ENCODE measurements at places on chromosomes 7 and 10. TPM values are rescaled to one million over a fixed set of nuclear protein-coding genes. Genes with fewer than 3 reads are reported as not detected.

The SLC13A1 gene
- not detected for total RNA-seq

The DPP6 gene
- not detected for total RNA-seq

- DNase-seq, result no peak
Observed at GRCh38 chr10:16896993-16897392, 79.8 kb upstream of the RSU1 start.

DNA sequence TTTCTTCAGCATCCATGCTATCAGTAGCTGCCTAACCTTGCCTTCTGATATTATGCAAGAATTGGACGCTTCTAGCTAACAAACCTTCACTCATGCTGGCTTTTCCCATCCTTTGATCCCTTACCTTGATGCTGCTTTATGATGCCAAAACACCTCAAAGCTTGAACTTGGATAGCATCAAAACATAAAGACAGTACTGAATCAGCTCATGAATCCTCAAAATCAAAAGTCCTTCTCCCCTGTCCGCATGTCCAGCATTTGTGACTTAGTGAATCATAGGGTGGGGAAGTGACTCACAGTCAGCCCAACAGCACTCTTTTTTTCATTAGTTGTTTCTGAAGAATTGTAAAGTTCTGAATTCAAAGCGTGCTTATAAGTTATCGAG is 89.5 kb upstream of the PIK3CG start:
- no peak for DNase-seq

The ZWINT gene
- 81.1 TPM for total RNA-seq

The IGF2BP3 gene
- 183 TPM for total RNA-seq

The OPN4 gene
- total RNA-seq, result not detected

The CALML5 gene
- not detected for total RNA-seq

DNA sequence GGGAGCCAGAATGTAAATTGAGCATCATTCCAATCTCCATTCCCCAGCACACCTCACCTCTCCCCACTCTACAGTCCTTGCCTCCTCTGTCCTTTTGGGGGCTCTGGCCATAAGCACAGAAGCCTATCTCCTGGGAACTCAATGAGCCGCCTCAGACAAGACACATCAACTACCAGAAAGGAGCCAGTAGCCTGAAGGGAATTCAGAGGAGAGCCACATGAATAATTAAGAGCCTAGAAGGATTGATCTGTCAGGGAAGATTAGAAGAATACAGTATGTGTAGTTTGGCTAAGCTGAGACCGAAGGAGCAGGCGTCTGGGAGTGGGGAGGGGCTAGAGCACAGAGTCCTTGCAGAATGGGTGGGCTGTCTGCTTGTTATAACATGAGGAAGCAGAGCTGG is 31.2 kb downstream of the FRMD4A start:
- no peak for DNase-seq

- DNase-seq, result peak; percentile 29
Observed at GRCh38 chr10:123558651-123559050, 107.5 kb upstream of the GPR26 start.

GRCh38 chr10:129320340-129320739 is 146.7 kb upstream of the MGMT start:
- DNase-seq, result no peak

The PRKG1 gene
- 18.2 TPM for total RNA-seq

DNA sequence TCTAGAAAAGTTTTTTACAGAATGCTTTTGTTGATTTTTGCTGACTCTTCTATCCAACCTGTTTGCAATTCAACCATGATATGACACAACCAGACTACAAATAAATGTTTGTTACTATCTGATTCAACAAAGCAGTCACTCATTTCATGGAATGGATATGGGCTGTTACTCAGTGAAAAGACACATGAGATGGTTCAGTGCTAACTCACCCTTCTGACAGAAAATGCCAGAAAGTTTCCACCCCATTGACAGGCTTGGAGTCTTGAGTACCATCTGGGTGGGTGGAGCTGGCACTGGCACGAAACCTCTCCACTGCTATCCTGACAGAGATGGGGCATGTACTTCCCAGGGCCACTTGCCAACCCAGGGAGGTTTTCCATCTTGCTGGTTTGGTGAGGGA is 39.5 kb downstream of the RBM28 start:
- no peak for DNase-seq

DNA sequence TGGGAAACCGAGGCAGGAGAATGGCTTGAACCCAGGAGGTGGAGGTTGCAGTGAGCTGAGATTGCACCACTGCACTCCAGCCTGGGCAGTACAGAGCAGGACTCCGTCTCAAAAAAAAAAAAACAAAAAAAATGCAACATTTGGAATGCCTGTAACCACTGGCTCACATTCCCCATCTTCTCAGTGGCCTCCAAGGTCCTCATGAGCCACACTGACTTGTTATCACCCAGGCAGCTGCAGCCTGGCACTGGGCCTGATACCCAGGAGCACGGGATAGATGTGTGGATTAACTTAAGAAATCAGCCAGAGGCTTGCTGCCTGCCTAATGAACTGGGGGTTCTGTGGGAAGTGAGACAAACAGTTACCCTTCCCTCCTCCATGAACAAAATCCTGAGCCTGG is 23.0 kb downstream of the JCAD start:
- DNase-seq, result no peak

The CYP3A4 gene
- not detected for total RNA-seq

DNA sequence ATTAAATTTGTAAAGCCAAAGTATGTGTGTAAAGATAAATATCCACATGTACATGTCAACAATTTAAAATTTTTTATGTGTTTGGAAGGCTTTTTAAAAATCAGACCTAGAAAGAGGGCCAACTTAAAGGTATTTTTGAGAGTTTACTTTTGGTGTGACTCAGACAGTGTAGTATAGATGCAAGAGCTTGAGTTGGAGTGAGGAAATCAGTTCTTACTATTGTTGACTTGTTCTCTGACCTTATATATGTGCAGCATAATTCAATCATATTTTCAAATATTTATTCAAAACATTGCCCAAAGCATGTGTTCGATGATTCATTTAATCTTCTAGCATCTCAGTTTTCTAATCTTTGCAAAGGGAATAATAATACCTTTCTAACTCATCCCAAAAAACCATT is 243.7 kb upstream of the PRKCQ start:
- no peak for DNase-seq

The PLOD3 gene
- 28.5 TPM for total RNA-seq

The C10orf67 gene
- not detected for total RNA-seq

The TUBAL3 gene
- total RNA-seq, result not detected

GRCh38 chr7:33998476-33998875 is 93.1 kb downstream of the BMPER start:
- DNase-seq, result no peak

The COMMD3 gene
- total RNA-seq, result 2.5 TPM

GRCh38 chr10:126350216-126350992 is 37.9 kb downstream of the ADAM12 start:
- no peak for DNase-seq

GRCh38 chr10:129494740-129495139 is 27.7 kb downstream of the MGMT start:
- peak; percentile 47 for DNase-seq

The LIPN gene
- not detected for total RNA-seq

DNA sequence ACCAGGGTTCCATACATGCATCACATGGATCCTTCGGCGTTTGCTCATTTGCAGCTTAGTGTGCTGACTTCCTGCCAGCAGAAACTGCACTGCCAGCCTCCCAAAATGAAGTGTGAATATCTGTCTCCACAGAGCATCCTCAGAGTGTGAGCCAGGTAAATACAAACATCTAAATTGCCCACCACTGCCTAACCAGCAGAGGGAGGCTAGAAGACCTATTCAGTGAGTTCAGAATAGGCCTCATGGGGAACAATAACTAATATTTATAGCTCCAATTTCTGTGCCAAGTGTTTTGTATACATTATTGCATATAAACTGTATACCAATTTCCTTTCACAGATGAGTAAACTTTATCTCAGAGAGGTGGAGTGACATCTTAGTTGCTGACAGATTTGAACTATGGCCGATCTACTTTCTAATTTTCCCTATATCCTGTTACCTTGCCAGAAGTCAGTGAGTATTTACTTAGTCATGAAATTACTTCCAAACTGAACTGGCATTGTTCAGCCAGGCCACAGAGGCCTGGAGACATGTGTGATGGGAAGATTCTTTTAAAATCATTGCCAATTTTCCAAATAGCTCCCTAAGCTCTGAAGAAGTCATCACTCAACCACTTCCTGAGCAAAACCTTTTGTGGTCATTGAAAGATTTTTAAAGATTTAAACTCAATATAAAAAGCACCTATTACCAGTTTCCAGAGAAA is 926.5 kb upstream of the GHITM start:
- DNase-seq, result no peak

DNA sequence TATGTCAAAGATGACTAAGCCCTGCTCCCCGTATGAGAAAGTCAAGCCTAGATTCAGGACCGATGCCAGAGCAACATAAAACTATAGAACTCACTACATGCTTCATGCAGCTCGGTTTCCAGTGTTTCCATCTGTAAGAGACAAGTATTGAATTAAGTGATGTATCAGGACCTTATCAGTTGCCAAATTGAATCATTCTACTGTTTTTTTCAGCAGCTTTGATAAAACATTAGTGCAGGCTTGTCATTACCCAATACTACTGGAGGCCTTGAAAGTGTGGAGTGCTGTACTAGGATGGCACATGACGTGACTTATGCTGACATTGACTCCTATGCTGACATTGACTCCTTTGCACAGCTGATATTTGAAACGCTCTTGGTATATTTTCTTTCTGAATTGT is 10.8 kb upstream of the NRP1 start:
- no peak for DNase-seq

The ADAM8 gene
- total RNA-seq, result 7.4 TPM

- DNase-seq, result peak; percentile 91
Observed at GRCh38 chr10:77890097-77890496, 36.5 kb downstream of the DLG5 start.

DNA sequence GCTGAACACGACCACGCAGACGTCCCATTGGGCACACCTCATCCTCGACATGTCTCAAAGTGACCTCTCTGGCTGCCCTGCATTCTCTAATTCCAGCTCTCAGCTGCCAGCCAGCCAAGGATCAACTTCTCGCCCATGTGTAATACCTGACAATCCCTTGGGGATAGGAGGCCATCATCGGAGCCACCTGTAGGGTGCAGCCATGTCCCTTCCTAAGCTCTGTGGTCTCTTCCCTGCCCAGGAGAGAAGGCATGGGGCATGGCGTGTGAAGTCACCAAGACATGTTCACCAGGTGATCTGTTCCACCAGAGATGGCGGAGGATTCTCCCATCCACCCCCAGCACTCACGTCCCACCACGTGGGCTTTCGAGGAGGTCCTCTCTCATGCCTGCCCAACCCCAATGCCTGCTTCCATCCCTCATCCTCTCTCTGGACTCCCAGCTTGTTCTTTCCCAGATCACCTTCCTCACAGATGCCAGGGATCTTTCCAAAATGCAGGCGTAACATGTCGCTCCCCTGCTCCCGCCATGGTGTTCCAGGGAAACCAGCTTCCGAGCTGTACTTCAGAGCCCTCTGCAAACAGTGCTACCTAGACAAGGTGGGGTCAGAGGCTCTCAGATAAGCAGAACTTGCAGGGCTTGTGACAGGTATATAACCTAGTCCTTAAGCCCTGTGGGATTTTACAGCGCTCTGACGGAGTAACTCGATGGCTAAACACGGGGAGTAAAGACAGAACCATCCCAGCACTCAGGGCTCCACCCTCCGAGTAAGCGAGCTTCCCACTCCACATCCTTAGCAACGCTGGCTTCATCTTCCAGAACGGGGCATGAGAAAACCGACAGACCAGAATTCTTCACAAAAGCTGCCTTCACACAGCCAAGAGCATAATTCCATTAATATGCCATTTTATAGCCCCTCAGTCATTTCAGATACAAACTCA is 41.1 kb downstream of the BRI3 start:
- DNase-seq, result no peak

DNA sequence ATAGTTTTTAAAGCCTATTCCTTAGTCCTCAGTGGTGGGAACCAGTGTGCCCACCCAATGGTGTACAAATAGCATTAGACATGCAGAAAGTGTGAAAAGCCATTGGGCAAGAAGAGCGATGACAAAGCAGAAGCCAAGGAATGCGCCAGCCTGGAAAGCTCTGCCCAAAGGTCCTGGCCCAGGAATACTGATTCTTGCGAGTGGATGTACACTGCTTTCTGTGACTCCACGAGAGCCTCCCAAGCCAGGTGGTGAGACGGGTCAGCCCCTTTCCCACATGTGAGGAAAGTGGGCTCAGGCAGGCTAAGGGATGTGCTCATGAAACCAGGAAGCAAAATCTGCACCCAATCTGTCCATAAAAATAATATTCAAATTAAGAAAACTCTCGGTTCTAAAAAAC is 106.6 kb downstream of the ADCY1 start:
- no peak for DNase-seq

DNA sequence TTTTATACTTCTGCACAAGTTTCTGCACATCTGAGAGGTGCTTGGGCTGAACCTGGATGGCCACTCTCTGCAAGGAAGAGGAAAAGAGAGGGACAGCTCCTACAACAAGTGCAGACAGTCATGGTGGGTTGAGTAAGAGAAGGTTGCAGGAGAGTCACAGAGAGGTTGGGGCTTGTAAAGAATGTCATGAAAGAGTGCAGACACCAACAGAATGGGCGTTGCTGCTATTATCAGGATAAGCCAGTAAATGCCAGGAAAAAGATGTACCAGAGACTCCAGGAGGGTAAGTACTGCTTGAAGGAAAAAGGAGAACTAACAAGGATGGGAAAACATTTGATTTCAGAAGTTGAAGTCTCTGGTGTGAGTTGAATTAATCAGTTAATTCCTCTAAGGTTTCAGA is 77.8 kb upstream of the NRP1 start:
- DNase-seq, result no peak

DNA sequence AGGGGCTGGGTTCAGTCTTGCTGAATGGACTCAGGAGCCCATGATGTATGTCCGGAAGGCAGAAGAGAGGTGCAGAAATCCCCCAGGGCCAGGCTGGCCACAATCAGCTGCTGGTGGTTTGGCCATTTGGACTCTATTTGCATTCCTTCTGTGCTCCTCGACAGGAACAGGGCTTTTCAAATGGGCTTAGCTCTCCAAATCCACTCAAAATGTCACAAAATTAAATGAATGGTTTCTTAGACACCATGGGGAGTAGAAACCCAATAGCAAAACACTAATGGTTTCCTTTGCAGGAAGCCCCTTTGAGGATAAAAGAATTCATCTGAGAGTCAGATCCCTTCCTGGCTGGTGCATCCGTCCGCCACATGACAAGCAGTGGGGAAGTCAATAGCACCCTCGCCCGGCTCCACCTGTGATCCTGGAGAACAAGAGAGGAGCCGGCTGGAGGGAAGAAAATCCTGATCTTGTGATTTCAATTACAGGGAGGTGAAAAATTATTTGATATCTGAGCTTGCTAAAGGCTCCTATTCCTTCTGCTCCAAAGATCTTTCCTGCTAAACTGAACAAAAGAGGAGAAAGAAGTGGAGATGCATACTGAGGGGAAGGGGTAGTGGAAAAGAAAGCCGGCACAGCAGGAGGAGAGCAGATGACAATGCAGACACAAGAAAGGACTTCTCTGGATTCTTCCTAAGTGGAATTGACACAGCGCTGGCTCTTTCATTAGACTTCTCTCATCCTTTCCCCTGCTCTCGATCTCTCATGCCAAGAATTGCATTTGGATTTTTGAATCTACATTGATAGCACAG is 190.7 kb downstream of the C7orf25 start:
- peak; percentile 6 for DNase-seq

The SYNPO2L gene
- not detected for total RNA-seq

GRCh38 chr7:101410743-101411507 is 48.2 kb downstream of the COL26A1 start:
- DNase-seq, result peak; percentile 96

Data from GM23338 (cell line).